ENCODE measurements at places on chromosomes 1 and 21.

- DNase-seq = no peak
Observed at GRCh38 chr21:44368711-44369446, 15.5 kb downstream of the TRPM2 start.

- DNase-seq = no peak
Observed at GRCh38 chr1:9069326-9070100, at the start of gene SLC2A5. Gene SLC2A5, minus strand, starts transcription at chr1:9069635. Its CDS starts 99 bp downstream, at chr1:9069536.

DNA sequence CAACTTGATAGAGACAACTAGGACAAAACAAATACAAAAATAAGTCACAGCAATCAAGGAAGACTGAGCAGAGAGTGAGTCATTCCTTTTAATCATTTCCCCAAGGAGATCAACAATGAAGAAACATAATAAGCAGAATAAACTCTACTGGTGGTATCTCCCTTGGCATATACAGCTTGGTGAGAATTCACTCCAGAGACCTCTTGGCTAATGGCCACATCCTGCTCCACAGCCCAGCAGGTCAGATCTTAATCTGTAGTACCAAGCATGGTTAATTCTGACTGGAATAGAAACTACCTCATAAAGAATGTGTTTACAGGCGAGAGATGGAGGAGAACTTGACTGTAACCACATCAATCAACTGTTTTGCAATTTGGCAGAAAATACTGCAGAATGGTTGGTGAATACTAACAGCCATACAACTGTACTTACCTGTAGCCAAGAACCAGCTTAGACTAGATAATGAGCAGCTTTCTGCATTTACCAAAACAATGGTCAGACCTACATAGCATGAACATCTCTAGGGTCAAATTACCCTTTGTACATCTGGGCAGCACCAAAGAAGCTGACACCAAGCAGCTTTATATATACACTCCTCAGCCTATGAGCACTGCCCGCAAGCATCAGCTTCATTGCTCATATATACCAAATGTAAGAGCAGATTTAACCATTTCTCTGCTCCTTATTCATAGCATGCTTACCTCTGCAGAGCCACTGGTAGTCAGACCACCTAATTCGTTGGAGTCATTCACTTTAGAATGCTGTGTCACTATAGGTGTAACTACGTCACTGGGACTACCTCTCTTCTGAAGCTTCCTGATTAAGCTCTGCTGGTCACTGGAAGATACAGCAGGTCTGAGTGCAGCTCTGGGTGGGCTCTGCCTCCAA lies 51.0 kb downstream of the KIAA0319L start:
- DNase-seq = peak; percentile 80

GRCh38 chr1:47761974-47762373 lies 235.2 kb downstream of the TRABD2B start:
- DNase-seq = no peak

GRCh38 chr21:44482581-44483287 lies 27.4 kb downstream of the LRRC3 start:
- no peak for DNase-seq

DNA sequence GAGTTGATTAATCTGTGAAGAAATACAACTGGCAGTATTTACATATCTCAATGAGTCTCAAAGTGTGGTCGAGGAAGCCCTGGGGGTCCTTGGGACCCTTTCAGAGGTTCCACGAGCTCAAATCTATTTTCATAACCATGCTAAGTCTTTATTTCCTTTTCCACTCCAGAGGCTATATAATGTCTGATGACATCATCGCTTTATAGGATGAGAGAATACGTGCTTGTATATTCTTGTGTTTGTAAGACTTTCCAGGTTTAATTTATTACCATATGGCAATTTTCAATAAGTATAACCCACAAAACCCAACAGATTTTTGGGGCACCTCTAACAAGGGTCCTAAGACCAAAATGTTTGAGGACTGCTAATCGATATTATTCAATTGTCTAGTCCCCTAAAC lies 1.4 kb upstream of the SLC19A2 start:
- DNase-seq = no peak

DNA sequence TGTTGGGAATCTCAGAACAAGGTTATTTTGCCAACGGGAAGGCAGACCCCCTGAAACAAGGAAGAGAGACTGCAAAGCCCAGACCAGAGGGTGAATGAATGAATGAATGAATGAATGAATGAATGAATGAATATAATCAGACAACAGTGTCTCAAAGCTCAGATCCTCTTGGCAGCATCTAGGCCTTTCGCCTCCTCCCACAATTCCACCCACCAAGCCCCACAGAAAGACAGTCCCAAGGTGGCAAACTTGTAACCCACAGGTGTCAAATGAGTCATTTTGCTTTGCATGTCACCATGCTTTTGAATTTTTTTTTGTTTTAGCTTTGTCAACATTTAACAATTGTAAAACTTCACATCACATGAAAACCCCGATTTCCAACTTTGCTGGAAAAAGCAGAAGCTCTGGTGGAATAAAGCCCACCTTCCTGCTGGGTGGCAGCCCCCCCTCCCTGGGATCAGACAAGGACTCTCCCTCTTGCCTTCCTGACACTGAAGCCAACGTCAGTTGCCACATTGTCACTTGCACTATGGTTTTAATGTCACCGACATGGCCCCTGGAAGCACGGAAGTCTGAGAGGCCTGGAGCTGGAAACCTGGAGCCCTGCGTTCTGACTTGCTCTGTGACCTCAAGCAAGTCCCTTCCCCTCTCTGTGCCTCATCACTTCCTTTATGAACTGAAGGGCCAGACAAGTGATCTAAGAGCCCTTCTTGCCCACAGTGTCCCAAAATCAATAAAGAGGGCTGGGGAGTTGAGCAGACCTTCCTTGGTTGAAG lies 134.6 kb upstream of the RUNX3 start:
- peak; percentile 30 for DNase-seq

DNA sequence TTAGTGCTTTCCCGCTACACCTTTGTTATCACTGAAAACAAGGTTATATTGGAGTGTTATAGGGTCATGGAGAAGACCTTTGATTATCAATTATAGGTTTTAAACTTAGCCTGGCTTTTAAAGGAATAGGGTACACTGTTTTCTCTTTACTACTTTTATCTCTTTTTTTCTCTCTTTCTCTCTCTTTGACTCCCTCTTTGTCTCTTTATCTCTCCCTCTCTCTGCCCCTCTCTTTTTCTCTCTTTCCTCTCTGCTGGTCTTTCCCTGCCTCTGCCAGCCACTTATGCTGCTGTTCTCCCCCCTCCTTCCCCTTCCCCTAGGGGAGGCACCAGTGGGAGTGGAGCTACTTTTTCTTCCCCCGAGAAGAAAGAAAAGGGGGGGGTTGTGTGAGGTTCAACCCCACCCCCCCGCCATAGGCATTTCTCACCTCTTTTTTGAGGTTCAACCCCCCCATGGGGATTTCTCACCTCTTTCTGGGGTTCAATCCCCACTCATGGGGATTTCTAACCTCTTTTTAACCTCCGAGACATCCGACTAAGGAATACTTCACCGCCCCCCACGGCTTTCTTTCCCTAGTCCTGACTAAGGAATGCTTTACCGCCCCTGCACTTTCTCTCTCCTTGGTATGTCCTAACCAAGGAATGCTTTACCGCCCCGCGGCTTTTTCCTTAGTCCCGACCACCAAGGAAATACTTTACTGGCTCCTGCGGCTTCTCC lies 17.2 kb upstream of the ZBTB8B start:
- no peak for DNase-seq

DNA sequence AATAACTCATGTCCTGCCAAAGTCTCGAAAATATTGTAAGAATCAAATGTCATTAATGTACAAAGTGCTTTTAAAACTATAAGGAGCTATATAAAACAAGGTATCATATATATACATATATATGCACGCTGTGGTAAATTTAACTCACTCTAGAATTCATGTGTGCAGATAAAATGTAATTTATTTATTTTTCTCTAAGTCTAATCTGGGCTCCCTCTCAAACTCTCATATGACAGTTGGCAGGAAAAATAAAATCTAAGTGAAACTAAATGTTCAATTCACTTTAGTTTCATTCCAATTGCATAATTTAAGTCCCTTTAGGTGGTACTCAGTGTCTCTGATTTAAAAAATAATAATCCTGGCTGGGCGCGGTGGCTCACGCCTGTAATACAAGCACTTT lies 372.0 kb upstream of the DAB1 start:
- no peak for DNase-seq

DNA sequence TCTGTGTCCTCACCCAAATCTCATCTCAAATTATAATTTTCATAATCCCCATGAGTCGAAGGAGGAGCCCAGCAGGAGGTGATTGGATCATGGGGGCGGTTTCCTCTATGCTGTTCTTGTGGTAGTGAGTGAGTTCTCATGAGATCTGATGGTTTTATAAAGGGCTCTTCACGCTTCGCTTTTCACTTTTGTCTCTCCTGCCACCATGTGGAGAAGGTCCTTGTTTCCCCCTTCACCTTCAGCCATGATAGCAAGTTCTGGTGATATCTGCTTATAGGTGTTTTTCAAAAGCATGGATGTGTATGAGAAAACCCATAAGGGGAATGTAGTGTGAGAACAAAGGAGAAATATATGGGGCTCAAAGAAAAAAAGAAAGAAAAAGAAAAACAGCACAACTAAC lies 405.9 kb upstream of the RGS18 start:
- DNase-seq = no peak

GRCh38 chr21:44858791-44859190 lies 14.7 kb downstream of the PTTG1IP start:
- DNase-seq = no peak

DNA sequence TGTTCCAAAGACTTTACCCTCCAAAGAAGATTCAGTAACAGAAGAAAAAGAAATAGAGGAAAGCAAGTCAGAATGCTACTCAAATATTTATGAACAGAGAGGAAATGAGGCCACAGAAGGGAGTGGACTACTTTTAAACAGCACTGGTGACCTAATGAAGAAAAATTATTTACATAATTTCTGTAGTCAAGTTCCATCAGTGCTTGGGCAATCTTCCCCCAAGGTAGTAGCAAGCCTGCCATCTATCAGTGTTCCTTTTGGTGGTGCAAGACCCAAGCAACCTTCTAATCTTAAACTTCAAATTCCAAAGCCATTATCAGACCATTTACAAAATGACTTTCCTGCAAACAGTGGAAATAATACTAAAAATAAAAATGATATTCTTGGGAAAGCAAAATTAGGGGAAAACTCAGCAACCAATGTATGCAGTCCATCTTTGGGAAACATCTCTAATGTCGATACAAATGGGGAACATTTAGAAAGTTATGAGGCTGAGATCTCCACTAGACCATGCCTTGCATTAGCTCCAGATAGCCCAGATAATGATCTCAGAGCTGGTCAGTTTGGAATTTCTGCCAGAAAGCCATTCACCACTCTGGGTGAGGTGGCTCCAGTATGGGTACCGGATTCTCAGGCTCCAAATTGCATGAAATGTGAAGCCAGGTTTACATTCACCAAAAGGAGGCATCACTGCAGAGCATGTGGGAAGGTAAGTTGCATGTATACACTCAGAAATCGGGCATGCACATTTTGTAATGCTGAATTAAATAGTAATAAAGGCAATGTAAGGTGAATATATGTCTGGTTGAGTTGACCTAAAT lies 97.2 kb downstream of the ZFYVE9 start:
- no peak for DNase-seq

DNA sequence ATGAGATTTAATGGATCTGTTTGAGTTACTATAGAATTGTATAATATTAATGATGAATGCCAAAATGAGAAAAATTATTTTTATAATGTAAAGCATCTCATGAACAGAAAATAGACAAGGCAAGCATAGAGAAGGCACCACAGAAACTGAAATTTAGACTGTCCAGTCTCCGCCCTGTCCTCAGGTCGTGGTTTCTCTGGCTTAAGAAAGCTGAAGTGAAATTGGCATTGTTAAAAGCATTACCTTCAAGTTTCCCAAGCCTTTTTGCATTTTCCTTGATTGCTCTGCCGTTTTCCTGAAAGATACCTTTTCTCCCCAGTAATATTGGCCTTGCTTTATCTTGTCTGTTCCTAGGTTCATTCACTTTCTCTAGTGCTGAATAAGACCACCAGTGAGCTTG lies 58.0 kb downstream of the VPS13D start:
- DNase-seq = no peak

DNA sequence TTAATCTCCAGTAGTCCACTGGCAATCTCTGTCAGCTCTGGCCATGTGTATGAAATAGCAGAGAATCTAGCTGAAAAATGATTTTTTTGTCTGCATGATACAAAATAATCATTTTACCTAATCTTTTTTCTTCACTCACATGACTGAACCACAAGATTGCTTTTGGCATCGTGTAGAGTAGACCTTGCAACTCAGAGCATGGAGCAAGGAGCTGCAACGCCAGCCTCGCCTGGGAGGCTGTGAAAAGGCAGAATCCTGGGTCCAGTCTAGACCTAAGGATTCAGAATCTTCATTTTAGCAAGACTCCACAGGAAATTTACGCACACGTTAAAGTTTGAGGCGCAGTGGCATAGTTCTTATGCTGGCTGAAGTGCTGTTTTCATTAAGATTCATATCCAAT lies 40.2 kb downstream of the TOMM20 start:
- no peak for DNase-seq

- DNase-seq = no peak
Observed at GRCh38 chr1:177302357-177303044, 131.7 kb downstream of the BRINP2 start.

GRCh38 chr21:32917362-32918135 lies 108.2 kb upstream of the OLIG2 start:
- DNase-seq = no peak

- DNase-seq = no peak
Observed at GRCh38 chr1:211639475-211640300, 35.7 kb downstream of the NEK2 start.

DNA sequence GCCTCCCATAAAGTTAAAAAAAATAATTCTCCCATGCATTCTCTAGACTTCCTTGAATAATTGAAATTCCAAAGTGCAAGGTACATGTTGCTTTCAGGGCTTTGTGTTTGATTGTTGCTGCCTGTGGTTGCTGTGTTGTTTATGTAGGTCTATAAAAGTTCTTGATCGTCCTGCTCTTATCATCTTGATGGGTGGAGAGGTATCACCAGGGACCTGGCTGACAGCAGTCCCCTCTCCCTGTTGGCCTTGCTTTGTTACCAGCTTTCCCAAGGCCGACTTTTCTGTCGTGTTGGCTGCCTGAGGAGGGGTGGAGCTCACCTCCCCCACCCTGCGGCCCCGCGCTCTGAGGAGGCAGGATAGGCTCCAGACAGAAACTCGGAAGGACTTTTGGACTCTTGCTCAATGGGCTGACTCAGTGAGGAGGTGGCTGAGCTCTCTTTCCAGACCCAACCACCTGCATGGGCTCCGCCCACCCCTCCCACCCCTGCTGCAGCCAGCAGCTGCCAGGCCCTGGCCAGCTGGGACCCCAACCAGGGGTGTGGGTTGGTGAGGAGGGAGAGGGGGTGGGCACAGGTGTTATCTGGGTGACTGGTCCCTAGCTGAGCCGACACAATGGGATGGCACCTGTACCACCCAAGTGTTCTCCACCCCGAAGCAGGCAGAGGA lies 2.0 kb downstream of the INAVA start:
- DNase-seq = no peak
